ENCODE measurements at places on chromosomes 3 and 15.
A peak's percentile ranks its signal among the peaks of the same experiment; 100 is the strongest.

GRCh38 chr3:7787871-7788828 lies 713.5 kb upstream of the LMCD1 start:
- DNase-seq = peak; percentile 5

- DNase-seq = no peak
These were observed 1.7 kb upstream of the CCR8 start for GRCh38 chr3:39327746-39328349.

- DNase-seq = no peak
These were observed 581.2 kb downstream of the PYDC2 start for GRCh38 chr3:192042116-192042515.

- no peak for DNase-seq
These were observed 85.6 kb downstream of the RAP2B start for GRCh38 chr3:153247331-153248330.

- peak; percentile 61 for DNase-seq
These were observed 47.5 kb downstream of the RYR3 start for GRCh38 chr15:33358306-33358705.

GRCh38 chr3:142009029-142009428 lies 132.6 kb downstream of the ATP1B3 start:
- DNase-seq = no peak

- DNase-seq = peak; percentile 44
These were observed 5.6 kb upstream of the SLC33A1 start for GRCh38 chr3:155859859-155860258.

DNA sequence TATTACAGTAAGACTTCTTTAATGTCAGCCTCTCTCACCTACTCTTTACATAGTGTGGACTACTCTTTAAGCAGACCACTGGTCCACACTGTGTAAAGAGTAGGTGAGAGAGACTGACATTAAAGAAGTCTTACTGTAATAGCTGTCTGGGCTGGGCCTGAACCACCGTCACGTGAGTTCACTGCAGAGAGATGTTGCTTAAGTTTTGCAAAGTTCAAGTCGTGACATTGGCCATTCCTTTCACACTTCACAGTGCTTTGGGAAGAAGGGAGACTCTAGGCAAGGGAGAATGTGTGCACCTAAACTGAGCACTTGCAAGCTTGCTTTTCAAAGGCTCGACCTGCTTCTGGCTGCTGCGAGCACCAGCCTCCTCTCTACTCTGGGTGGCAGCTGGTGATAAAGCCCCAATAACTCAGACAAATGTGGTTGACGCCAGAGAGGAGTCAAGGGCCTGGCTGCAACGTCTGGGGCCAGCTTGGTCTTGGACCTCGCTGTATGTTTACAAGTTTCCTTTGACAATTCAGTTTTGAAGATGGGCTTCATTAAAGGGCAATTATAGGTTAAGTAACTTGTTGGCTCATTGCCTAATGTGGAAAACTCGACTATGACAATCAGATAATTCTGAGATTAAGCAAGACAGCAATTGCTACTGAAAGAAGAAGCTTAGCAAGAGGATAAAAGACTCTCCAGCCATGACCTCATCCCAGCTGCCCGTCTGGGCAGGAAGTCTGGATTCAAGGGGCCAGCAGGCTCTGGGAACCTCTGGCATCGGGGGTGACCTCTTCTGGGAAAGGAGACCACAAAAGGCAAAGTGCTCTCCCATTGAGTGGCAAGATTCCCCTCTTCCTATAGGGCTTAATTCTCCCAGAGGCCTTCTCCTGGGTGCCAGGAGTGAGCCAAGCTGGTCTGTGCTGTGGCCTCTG lies 242.1 kb upstream of the TLE3 start:
- no peak for DNase-seq

- no peak for DNase-seq
These were observed 1.9 kb downstream of the MRPS25 start for GRCh38 chr3:15063238-15063637.

- DNase-seq = no peak
These were observed 7.8 kb upstream of the C3orf52 start for GRCh38 chr3:112078125-112079083.

- peak; percentile 84 for DNase-seq
These were observed 26.7 kb downstream of the LRRFIP2 start for GRCh38 chr3:37147666-37148065.

- DNase-seq = no peak
These were observed 183.7 kb downstream of the TLE3 start for GRCh38 chr15:69914040-69914439.

DNA sequence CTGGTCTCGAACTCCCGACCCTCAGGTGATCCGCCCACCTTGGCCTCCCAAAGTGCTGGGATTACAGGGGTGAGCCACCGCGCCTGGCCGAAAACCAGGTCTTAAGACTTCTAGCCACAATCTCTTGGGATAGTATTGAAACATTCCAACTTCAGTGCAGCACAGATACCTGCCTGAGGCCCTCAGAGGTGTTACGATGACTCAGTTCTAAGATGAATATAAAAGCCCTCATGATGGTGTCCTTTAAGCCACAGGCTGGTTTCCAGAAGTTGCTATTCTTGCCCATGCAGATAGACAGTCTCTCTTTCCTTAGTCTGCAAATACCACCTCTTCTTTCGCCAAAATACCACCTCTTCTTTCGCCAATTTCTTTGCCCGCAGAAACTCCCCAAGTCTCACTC lies 69.0 kb downstream of the RARB start:
- no peak for DNase-seq

DNA sequence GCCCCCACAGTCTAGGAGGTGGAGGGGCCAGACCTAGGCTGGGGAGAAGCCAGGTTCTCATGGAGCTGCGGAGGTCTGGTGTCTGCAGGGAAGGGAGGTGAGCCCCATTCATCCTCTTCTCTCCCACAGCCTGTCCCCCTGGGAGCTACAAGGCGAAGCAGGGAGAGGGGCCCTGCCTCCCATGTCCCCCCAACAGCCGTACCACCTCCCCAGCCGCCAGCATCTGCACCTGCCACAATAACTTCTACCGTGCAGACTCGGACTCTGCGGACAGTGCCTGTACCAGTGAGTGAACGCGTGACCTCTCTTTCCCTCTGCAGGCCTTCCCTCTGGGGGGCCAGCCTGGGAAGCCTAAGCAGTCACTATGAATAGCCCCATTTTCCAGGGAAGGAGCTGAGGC lies 14.1 kb downstream of the EPHB3 start:
- DNase-seq = no peak

- peak; percentile 75 for DNase-seq
These were observed 144.2 kb upstream of the ABHD17C start for GRCh38 chr15:80550908-80551260.

DNA sequence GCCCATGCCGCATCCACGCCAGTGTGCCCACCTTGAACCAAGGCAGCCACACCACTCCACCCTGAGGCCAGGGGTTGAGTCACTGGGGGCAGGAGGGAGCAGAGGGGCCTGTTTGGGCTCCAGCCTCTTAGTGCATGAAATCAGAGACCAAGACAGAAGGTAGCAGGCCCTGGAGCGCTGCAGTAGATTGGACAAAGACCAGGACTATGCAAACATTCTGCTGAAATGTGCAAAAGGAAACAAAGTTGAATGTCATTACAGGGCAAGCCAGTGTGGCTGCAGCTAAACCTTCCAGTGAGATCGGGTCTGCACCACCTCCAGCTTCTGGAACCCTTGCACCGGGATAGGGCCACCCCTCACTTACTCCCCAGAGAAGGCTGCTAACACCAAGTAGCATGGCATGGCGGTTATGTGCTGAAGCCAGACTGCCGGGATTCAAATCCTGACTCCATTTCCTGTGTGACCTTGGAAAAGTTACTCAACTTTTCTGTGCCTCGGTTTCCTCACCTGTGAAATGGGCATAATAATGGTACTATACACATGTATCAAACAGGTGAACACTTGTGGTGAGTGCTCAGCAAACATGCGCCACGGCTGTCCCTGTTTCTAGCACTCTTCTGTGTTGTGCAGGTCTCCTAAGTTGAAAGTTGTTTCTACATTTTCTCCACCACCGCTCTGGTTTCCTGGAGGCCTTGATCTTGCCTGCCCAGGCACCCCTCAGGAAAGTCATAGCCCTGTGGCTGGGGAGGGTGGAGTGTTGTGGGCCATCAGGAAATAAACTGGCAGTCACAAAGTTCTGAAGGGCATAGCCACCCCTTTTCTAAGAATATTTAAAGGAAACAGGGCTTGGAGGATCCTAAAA lies 25.0 kb upstream of the GP9 start:
- DNase-seq = peak; percentile 80

GRCh38 chr3:11096266-11097139 lies 57.8 kb upstream of the HRH1 start:
- DNase-seq = peak; percentile 87

- no peak for DNase-seq
These were observed 65.4 kb upstream of the PFN2 start for GRCh38 chr3:150035910-150036612.

- DNase-seq = peak; percentile 75
These were observed 734 bp downstream of the TBL1XR1 start for GRCh38 chr3:177196456-177197040.

GRCh38 chr15:91930092-91930491 lies 76.6 kb downstream of the SLCO3A1 start:
- no peak for DNase-seq

DNA sequence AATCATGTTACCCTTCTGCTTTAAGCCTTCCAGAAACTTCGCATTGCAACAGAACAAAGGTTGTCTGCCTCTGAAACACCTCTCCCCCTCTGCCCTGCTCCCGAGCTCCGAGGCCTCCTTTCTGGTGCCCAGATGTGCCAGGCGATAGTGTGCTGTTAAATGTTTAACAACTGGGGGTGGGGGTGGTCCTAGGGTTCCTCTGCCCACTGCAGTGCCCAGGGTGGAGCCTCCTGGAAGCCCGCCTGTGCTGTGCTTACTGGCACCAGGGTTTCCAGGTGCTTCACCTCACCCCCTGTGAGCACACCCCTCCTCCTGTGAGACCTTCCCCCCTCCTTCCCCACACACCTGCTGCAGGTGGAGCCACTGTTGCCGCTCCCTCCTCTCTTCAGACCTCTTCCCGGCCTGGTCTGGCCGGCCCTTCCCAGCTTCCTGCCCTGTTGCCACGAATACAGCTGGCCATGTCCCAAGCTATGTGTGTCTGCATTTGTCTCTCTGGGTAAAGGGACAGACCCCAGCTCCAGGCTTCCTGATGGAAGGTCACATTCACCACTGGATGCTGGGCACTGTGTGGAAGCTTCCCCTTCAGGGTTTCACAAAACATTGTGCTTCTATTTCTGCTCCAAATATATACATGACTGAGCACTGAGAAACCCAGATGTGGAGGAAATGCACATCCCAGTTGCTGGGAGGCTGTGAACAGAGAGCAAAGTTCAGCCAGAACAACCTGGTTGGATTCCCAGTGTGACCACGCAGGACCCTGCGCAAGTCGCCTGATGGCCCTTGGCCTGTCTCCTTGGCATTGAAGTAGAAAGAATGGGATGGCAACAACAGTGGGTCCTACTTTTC lies 37.2 kb downstream of the MGLL start:
- no peak for DNase-seq

GRCh38 chr15:76252249-76252648 lies 59.0 kb downstream of the ETFA start:
- no peak for DNase-seq

DNA sequence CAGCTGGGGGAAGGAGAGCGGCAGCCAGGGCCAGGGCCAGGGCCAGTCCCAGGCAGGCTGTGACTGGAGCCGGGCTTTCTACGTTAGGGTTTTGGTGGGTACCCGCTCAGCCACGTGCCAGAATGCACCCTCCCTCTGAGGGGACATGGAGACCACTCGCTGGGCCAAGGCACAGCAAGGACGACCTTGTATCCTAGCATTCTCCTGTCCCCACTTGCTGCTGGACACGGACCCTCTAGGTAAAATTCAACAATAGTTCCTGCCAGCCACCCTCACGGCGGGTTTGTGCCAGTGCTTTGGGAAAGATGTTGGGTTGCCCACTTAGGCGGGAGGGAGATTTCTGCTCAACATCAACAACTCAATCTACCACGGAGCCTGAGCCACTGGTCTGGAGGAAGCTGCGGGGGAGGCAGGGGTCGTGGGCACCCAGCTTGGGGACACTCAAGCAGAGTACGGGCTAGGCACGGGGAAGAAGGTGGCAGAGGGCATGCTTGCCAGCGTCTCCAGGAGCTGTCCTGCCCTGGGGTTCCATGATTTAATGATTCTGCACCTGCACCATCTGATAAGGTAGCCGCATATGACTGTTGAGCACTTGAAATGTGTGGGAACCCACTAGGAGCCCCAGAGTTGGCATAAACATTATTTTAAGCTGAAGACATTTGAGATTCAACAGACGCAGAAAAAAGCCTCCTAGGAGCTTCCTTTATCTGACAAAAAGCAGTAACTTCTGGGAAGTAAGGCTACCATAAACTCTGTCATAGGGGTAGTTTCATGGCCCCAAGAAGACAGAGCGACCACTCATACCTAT lies 22.5 kb upstream of the C15orf39 start:
- DNase-seq = peak; percentile 91

DNA sequence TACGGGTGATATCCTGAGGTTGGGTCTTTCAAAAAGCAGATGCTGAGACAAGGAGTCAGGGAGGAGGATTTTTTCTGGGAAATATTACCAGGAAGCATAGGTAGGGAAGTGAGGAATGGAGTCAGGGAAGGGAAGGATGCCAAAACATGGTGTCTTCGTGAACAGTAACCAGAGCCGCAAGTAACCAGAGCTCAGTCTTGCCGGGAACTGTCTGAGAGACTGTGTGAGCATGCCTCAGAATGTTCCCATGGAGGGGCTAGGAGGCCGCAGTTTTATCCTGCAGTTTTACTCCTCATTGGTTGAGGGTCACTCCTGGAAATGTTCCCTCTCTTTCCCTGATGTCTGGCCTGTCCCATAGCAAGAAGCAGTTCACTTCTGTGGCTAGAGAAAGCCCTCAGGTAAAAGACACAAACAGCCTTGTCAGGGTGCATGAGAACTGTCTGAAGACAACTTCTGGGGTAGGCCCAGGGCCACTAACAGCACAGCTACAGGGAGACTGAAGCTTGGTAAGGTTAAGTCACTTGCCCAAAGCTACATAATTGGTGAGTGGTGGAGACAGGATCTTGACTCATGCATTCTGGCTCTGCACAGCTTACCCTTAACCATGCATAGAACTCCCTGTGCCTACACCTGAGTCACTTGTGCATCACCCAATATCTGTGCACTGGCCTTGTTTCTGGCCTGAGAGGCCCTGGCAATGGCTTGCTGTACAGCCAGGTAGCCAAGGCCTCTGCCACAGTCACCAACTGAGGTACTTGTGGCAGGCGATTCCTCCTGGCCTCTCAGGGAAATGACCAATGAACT lies 76.3 kb upstream of the FRMD4B start:
- no peak for DNase-seq

- DNase-seq = no peak
These were observed 146.6 kb downstream of the THSD4 start for GRCh38 chr15:71261909-71262308.
